ENCODE measurements at places on chromosomes 1 and 21.

DNA sequence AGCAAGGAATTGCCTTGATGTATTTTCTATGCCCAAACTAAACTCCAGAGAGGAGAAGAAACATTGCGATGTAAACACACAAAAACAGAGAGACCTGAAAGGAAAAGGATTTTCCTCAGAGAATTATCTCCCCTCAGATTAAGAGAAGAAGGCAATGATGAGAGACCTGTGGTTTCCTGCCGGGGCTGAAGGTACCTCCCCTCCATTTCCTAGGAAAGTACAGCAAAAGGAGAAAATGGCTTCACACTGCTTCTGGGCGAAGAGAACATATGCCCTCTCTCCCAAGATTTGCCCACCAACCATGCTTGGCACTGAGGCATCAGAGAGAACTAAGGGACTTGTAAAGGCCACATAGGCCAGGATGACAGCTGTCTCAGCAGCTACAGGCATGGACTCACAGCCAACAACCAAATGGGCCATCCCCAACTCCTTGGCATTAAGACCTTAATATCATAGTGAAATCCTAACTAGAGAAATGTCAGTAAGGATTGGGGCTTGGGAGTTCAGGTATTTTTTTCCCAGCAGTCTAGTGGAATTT is 523.0 kb downstream of the PTPRC start:
- no peak for DNase-seq
- no peak overlapping the region for H3K4me3 ChIP-seq
- H3K27ac ChIP-seq: no peak overlapping the region
- H3K4me1 ChIP-seq: no peaks in the 10 kb centered on the region

GRCh38 chr1:56816909-56817308 is 2.3 kb downstream of the FYB2 start:
- H3K36me3 ChIP-seq: no peaks in the 10 kb centered on the region
- no peak for DNase-seq
- no peaks in the 10 kb centered on the region for H3K27me3 ChIP-seq
- H3K27ac ChIP-seq: no peak overlapping the region
- H3K4me3 ChIP-seq: no peak overlapping the region

DNA sequence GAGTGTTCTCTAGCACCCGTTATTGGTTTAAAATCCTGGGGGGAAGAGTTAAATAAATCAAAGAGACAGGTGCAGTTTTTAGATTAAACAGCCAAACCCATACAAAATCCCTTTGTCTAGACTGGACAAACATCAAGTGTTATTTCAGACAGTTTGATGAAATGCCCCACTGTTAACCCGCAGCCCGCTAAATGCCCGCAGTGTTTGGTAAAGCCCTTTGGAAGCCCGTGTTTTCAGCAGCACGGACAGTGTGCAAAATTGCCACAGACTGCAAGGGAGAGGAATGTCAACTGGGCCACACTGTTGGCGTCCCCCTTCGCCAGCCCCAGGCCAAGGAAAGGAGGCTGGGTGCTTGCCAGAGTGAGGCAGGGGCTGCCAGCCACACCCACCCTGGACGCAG is 26.6 kb downstream of the AJAP1 start:
- H3K4me1 ChIP-seq: no peaks in the 10 kb centered on the region
- H3K36me3 ChIP-seq: no peaks in the 10 kb centered on the region
- no peak for DNase-seq
- H3K27me3 ChIP-seq: no peaks in the 10 kb centered on the region

GRCh38 chr1:179867493-179868330 is 9.9 kb downstream of the TOR1AIP2 start:
- peaks cover 3% of the 10 kb centered on the region for H3K4me1 ChIP-seq
- no peak for DNase-seq
- H3K27me3 ChIP-seq: no peaks in the 10 kb centered on the region

DNA sequence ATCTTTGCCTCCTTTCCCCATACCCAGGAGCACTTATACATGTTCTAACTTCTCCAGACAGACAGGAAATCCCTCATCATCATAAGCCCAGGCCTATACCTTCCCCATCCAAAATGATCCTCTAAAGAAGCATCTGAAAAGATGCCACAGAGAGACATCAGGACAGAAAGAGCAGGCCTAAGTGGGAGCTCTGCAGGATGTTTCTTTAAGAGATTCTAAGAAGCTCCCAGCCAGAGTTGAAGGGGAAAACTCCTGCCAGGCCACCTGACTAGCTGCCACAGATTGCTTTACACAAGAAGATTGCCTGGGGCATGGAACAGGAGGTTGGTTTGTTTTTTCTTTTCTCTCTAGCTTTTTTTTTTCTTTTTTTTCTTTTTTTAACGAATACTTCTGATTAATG is 275.8 kb downstream of the VAV3 start:
- H3K27me3 ChIP-seq: no peaks in the 10 kb centered on the region
- H3K36me3 ChIP-seq: no peaks in the 10 kb centered on the region
- peak overlapping the region; percentile 81 for H3K27ac ChIP-seq
- no peak overlapping the region for H3K4me3 ChIP-seq
- peaks cover 24% of the 10 kb centered on the region for H3K4me1 ChIP-seq

- no peaks in the 10 kb centered on the region for H3K36me3 ChIP-seq
- DNase-seq: no peak
- H3K27ac ChIP-seq: no peak overlapping the region
- H3K27me3 ChIP-seq: no peaks in the 10 kb centered on the region
- H3K4me1 ChIP-seq: no peaks in the 10 kb centered on the region
Measured at GRCh38 chr1:1451696-1452364, 2.3 kb downstream of the ATAD3C start.

Measured in esophagus squamous epithelium (tissue), 5 donors.